ENCODE measurements at places on chromosomes 7 and 10. TPM values are rescaled to one million over a fixed set of nuclear protein-coding genes. Genes with fewer than 3 reads are reported as not detected.

Gene FOXI2
- polyA plus RNA-seq = not detected

Gene SPRN
- polyA plus RNA-seq = not detected

Gene BLOC1S2
- 22.3 TPM for polyA plus RNA-seq

GRCh38 chr10:110556969-110557601, 10.4 kb upstream of the SMC3 start:
- DNase-seq = peak; percentile 24

DNA sequence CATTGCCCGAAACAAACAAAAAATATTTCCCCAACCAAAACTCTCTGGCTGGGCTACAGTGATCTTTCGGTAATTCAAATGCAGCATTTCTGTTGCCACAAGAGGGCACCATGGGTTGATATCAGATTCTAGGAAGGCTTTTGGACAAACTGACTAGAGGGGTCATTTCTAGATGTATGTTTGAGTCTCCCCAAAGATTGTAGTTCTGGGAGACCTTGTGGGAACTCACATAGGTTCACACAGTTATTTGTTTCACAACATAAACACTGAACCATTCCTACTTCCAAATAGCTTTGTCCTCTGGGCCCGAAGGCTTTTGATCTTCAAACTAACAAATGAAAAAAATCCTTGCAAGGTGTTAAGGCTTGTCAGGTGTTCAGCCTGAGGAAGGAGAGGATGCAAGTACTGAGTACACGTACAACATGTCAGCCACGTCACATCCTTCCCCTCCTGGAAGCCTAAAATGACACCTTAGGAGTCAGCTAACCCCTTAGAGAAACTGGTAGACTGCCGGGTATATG, 37.0 kb upstream of the IL15RA start:
- DNase-seq = peak; percentile 34

DNA sequence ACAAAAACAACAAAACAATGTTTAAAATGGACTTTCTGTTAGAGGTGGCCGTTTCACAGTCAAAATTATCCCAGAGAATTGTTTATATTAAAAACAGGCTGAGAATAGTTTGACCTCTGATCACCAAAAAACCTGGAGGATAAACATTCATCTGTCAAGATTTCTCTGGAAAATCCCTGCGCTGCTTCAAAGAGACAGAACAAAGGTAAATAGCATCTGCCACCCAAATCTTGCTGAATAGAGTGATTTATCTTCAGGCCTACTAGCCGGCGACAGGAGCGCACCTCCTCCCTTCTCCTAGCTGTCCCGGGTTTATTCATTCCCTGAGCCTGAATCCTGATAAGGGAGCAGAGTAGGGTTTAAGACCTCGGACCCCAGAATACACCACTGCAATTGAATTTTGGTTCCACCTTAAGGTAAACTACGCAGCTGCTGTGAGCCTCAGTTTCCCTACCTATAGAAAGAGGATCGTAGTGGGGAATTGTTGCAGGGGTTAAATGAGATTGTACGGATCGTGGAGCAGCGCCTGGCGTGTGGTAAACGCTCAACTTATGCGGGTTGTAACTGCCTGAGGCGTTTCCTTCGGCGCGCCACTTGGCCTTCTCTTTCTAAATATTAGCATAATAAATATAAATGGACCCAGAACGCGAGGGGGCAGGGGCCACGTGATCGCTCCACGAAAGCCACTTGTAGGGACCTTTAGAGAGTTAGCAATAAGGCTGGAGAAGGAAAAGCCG, 498 bp upstream of the ST7 start:
- DNase-seq = peak; percentile 62

DNA sequence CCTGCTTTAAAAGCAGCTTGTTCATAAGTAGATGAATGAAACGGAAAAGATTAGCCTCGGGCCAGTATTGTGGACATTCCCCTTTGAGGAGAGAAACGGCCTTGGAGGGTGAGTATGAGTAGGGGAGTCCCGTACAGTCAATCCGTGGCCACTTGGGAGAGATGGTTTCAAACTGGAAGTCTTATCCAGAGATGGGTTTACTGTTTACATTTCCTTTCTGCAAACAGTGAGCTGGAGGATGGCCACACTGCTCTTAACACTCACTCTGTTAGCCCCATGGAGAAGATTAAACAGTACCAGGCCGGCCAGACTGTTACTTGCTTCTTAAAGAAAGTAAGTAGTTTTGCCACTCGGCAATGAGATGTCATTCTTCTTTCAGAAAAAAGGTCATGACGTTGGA, 20.3 kb downstream of the CALHM2 start:
- peak; percentile 10 for DNase-seq

DNA sequence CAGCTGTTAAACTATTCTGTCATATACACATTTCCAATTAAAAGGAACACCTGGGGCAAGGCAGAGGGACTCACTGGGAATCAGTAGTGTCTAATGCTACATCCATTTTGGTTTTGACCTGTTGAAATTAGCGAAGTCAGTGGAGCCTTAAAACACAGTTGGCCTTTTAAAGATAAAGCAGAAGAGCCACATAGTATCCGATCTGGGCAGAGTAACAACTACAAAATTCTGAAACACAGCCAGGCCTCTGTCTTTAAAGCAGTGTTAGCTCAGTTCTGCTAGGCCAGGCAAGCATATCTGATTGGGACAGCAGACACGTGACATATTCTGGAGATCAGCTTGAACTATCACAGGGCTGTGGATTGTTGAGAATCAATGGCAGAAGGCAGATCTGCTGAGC, 117.5 kb upstream of the WNT16 start:
- no peak for DNase-seq

- no peak for DNase-seq
Measured at GRCh38 chr7:47331179-47331565, 250.7 kb downstream of the TNS3 start.
